ENCODE measurements at places on chromosomes 2 and 18.

GRCh38 chr18:294566-294965 lies 26.7 kb upstream of the THOC1 start:
- DNase-seq = no peak

DNA sequence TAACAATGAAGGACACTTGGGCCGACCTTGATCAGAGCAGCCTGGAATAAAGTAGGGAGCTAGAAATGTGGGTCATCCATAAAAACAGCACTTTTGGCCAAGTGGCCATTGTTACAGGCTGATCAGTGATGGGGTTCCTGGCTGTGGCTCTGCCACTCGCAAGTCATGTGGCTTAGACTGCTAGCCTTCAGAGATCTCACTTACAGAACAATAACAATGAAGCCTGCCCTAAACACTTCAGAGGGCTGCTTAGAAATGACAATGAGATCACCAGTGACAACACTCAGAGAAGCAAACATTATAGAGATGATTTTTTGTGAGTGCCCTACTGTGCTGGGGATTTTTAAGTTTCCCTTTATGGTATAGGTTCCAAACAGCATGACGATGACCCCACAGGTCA lies 107.9 kb upstream of the LMAN1 start:
- DNase-seq = no peak

DNA sequence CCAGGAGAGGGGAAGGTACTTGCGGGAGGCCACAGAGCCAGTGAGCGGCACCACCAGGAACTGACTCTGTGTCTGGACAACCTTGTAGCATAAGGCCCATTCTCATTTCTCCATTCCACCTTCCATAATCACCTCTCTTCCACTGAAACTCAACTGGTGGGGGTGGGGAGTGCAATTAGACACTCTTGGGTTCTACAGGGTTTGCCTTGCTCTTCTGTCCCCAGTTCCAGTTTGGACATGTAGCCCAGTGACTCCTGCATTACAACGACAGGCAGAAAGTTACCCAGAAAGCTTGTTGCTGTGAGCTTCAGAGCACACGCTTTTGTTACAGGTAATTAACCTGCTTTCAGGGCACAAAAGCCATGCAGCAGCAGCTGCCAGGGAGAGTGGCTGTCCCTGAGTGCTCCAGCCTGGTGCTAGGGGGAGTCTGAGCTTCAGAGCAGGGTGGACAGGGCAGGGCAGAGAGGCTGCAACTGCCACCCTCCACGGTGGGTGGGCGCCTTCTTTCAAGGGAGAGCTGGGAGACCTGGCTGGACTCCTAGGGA lies 65.2 kb downstream of the COPS8 start:
- DNase-seq = no peak

- no peak for DNase-seq
These were observed 33.3 kb downstream of the CNGA3 start for GRCh38 chr2:98379311-98380202.

- no peak for DNase-seq
These were observed 371.4 kb upstream of the ATP5MC3 start for GRCh38 chr2:175552902-175553301.

GRCh38 chr2:23618794-23619530 lies 234.0 kb downstream of the KLHL29 start:
- peak; percentile 25 for DNase-seq

GRCh38 chr2:86789687-86790133 lies 1.0 kb downstream of the CD8A start:
- DNase-seq = no peak

DNA sequence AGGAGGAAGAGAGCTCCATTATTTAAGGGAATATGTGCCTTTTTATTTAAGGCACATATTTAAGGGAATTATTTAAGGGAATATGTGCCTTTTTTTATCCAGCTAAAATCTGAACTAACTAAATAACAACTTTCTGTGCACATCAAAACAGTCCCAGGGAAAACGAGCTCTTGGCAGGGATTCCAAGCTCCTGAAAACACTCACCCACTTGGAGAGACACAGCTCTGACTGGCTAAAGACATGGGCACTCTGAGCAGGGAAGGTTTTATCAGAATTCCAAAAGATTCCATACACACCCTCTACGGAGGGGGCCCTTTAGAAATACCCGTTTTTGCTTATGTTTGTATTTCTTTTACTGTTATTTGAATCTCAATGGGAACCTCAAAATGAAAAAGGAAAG lies 181.0 kb downstream of the ZNF516 start:
- DNase-seq = no peak
